Left lung (tissue), 14 donors: ENCODE measurements at places on chromosomes 7 and 10. TPM values are rescaled to one million over a fixed set of nuclear protein-coding genes. Genes with fewer than 3 reads are reported as not detected.

PLXNA4 gene
- 2.8 TPM for total RNA-seq

GRCh38 chr10:80144067-80144695 lies 11.7 kb downstream of the PLAC9 start:
- DNase-seq = no peak

GRCh38 chr10:43404704-43405084 lies 4.3 kb downstream of the HNRNPF start:
- DNase-seq = no peak

- DNase-seq = no peak
Measured at GRCh38 chr7:3065724-3066143, 22.1 kb upstream of the CARD11 start.
